Effector memory CD4-positive, alpha-beta T cell (primary cell): ENCODE measurements at places on chromosomes 7 and 10.

GRCh38 chr7:117135553-117135891 lies 182.2 kb downstream of the ST7 start:
- H3K27me3 ChIP-seq: no peaks in the 10 kb centered on the region
- H3K4me1 ChIP-seq: no peaks in the 10 kb centered on the region
- no peaks in the 10 kb centered on the region for H3K36me3 ChIP-seq
- no peak overlapping the region for H3K4me3 ChIP-seq
- DNase-seq: no peak
- H3K27ac ChIP-seq: no peak overlapping the region

DNA sequence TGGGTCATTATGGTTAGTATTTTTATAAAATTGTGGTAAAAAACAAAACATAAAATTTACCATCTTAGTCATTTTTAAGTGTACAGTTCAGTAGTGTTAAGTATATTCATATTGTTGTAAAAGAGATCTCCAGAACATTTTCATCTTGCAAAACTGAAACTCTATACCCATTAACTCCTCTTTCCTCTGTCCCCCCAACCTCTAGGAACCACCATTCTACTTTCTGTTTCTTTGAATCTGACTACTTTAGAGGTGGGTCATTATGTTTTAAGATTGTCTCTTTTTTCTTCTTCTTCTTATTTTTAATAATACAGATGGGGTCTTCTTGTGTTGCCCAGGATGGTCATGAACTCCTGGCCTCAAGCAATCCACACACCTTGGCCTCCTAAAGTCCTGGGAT lies 84.1 kb downstream of the DOCK4 start:
- DNase-seq: no peak
- H3K36me3 ChIP-seq: no peaks in the 10 kb centered on the region
- H3K4me3 ChIP-seq: no peak overlapping the region

GRCh38 chr10:91756286-91756685 lies 41.9 kb upstream of the TNKS2 start:
- no peaks in the 10 kb centered on the region for H3K27me3 ChIP-seq
- H3K4me3 ChIP-seq: no peak overlapping the region
- no peak for DNase-seq
- no peak overlapping the region for H3K27ac ChIP-seq
- H3K4me1 ChIP-seq: no peaks in the 10 kb centered on the region
- H3K36me3 ChIP-seq: no peaks in the 10 kb centered on the region

DNA sequence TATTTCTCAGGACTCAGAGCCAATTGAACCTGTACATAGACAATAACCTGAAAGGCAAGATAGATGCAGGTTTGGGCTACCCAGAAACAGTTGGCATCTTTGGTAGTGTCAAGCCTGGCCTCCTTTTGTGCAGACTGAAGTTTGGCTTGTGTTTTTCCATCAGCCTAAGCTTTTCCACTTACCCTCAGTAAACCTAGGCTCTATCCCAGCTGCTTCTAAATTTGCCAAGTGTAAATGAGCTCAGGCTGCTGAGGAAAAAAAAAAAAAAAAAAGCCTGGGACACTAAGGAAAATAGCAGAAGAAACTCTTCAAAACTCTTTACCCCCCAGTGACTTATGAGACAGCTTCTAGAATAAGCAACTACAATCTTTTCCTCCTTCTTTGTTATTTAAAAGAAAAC lies 316.3 kb upstream of the SORCS1 start:
- no peaks in the 10 kb centered on the region for H3K4me1 ChIP-seq
- no peak overlapping the region for H3K4me3 ChIP-seq
- DNase-seq: no peak
- no peaks in the 10 kb centered on the region for H3K36me3 ChIP-seq

DNA sequence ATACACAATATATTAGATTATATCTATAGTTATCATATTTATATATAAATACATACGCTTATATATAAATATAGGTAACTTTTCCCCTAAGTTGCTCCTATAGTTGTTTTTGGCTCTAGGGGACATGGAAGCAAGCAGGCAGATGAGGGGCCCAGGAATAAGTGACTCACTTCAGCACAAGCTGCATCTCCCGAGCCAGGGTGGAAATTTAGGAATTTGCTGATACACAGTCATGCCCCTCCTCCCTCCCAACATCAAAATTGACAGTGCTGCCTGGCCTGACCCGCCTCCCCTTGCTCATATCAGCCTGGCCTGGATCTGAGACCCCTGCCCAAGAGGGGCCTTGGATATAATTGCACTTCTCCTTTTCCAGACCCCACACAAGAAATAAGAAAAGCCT lies 33.8 kb downstream of the MKI67 start:
- no peak for DNase-seq
- H3K27ac ChIP-seq: no peak overlapping the region
- no peaks in the 10 kb centered on the region for H3K36me3 ChIP-seq
- H3K4me3 ChIP-seq: no peak overlapping the region
- H3K4me1 ChIP-seq: peaks cover 11% of the 10 kb centered on the region
- no peaks in the 10 kb centered on the region for H3K27me3 ChIP-seq

GRCh38 chr7:106887421-106887820 lies 22.3 kb downstream of the PIK3CG start:
- H3K27me3 ChIP-seq: no peaks in the 10 kb centered on the region
- no peak overlapping the region for H3K4me3 ChIP-seq
- DNase-seq: no peak
- peaks cover 89% of the 10 kb centered on the region for H3K36me3 ChIP-seq

GRCh38 chr7:148403466-148403993 lies 187.0 kb upstream of the C7orf33 start:
- no peaks in the 10 kb centered on the region for H3K4me1 ChIP-seq
- H3K36me3 ChIP-seq: no peaks in the 10 kb centered on the region
- no peak for DNase-seq
- H3K27me3 ChIP-seq: peaks cover 5% of the 10 kb centered on the region

DNA sequence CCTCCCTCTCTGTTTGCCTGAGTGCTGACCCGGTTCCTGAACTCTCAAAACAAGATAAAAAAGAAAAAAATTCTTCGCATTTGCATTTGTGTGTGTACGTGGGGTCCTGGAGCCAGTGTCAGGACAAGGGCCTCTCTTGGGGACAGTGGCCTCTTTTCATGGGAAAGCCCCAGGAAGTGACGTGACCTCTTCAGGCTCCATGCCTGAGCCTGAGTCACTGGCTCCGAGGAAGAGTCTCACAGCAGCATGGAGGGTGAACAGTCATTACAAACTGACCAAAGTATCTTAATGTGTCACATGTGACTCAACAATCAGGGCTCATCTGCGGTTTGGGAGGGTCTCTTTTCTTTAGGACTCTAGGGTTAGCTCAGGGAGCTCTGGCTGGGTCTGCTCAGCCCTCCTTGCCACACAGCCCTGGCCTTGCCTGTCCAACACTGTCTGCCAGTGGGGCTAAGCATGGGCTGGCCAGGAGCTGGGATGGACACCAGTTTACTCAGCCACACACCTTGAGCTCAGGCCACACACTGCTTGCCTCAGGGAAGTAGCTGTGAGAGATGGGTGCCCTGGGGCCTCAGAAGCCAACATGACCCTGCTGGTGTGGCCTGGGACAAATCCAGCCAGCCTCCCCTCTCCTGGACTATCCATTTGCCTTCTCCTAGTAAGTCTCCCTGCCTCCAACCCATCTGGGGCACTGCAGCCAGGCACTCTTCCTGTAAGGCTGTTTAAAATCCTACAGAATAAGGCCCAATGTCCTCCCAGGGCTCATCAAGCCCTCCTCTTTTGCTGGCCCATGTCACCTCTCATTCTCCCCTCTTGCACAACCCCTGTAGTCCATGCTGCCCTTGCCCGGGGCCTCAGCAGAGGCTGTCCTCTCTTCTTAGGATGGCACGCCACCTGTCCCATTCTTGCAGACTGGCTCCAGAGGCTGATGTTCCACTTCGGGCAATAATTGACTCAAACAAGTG lies 10.5 kb downstream of the TMEM273 start:
- no peaks in the 10 kb centered on the region for H3K27me3 ChIP-seq
- H3K27ac ChIP-seq: peak overlapping the region; percentile 46
- H3K4me3 ChIP-seq: no peak overlapping the region
- H3K4me1 ChIP-seq: peaks cover 15% of the 10 kb centered on the region
- H3K36me3 ChIP-seq: no peaks in the 10 kb centered on the region

DNA sequence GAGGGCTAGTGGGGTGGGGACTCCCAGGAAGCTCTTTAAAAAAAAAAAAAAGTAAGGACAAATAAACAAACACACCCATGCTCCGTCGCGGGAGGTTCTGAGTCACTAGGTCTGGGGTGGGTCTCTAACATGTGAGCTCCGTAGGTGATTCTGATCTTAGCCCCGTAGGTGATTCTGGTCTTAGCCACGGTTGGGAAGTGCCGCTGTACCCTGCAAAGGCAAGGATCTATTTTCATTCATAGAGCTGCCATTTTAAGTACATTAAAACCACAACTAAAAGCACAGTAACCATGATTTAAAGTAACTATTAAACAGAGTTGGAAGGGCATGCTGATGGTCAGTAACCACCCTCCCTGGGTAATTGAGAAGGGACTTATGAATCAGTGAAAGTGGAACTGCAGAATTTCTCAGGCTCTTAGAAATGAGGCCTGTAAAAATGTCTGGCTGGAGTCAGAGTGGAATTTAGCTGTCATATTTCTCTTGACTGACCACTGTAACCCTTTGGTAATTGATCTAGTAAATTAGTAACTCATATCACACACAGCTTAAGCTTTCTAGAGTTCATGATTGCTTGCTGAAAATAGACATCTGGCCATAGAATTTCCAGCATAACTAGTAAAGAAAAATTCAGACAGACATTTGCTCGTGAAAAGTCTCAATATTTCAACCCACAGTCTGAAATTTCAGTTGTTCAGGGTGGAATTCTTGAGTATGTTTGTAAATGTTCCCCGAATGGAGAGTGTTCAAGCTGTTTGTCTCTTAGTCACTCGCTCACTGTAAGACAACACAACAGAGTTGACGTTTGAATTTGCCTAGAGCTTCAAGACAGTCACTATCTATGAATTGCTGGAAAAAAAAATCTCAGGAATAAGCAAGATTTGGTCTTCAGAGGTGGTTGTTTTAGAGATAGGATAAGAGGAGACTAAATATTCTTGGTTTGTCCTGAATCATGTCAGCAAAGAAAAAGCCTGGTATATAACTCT lies 34.2 kb upstream of the TCF7L2 start:
- no peak for DNase-seq
- no peaks in the 10 kb centered on the region for H3K4me1 ChIP-seq
- H3K27me3 ChIP-seq: no peaks in the 10 kb centered on the region
- H3K36me3 ChIP-seq: no peaks in the 10 kb centered on the region

DNA sequence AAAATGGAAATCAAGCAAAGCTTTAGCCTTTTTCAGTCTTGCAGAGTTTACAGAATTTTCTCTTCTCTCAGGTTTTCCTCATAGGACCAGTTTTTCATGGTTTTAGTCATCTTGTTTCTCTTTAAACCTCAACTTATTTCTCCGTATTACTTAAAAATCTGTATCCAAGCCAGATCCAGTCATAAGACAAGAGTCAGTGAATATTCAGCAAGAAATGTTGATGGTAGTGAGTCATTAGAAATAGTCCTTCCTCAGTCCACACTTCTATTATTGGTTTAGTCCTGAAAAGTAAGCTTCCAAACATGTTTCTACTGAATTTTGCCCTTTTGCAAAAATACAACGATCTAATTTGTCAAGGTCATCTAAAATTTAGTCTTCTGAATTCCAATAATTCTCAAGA lies 107.0 kb downstream of the VIM start:
- H3K36me3 ChIP-seq: no peaks in the 10 kb centered on the region
- no peaks in the 10 kb centered on the region for H3K27me3 ChIP-seq
- no peak for DNase-seq
- H3K4me1 ChIP-seq: no peaks in the 10 kb centered on the region

GRCh38 chr10:26437637-26438461 lies at the start of gene APBB1IP:
TSS of gene APBB1IP (plus strand) at chr10:26438341. CDS start at chr10:26492327, 53,986 bp downstream.
- H3K27me3 ChIP-seq: no peaks in the 10 kb centered on the region
- H3K4me1 ChIP-seq: peaks cover 39% of the 10 kb centered on the region
- no peak for DNase-seq
- H3K4me3 ChIP-seq: peak within 1 kb of the TSS; percentile 88
- peak within 1 kb of the TSS; percentile 90 for H3K27ac ChIP-seq

DNA sequence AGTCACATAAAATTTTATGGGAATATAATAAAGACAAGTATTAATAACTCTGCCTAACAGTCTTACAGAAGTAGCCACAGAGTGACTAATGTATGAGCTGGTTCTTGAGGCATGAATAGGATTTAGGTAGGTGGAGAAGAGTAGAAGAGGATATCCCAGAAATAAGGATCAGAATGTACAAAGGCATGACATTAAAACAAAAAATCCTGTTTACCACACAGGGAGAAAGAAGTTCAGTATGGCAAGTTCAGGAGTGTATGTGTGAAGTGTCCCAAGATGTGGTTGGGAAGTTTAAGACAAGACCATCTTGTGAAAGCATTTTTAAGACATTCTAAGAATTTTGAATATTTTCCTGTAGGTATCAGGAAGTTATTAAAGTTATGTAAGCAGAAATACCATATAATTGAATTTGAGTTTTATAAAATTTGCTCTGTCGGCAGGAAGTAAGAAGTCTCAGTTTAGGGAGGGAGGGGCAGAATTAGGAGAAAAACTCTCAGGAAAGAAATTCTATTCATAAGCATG lies 64.7 kb upstream of the CAV2 start:
- H3K36me3 ChIP-seq: no peaks in the 10 kb centered on the region
- no peak overlapping the region for H3K4me3 ChIP-seq
- H3K4me1 ChIP-seq: no peaks in the 10 kb centered on the region
- no peaks in the 10 kb centered on the region for H3K27me3 ChIP-seq

DNA sequence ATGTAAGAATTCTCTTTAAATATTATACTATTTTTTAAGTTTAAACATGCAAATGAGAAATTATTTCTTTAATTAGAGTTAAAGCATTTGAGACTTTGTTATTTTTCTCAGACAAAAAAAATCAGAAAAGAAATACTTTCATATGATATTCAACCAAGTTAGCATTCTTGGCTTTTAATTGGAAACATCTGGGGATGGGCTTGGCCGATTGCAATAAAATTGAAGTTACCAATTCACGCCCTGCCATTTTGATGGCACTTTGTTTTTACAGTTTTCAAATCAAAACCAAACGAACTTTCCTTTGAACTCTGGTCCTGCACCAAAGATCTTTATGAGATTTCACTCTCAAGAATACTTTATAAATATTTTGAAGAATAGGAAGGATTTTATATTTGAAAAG lies 127.7 kb downstream of the ATE1 start:
- no peak overlapping the region for H3K4me3 ChIP-seq
- no peak for DNase-seq
- no peaks in the 10 kb centered on the region for H3K36me3 ChIP-seq
- no peaks in the 10 kb centered on the region for H3K4me1 ChIP-seq
- H3K27ac ChIP-seq: no peak overlapping the region

- no peaks in the 10 kb centered on the region for H3K27me3 ChIP-seq
- H3K36me3 ChIP-seq: no peaks in the 10 kb centered on the region
- no peak overlapping the region for H3K4me3 ChIP-seq
- no peak for DNase-seq
- H3K27ac ChIP-seq: no peak overlapping the region
These were observed 15.2 kb upstream of the FBXW4 start for GRCh38 chr10:101710059-101710695.

GRCh38 chr7:40199076-40199802 lies 64.4 kb downstream of the SUGCT start:
- H3K27ac ChIP-seq: no peak overlapping the region
- H3K36me3 ChIP-seq: no peaks in the 10 kb centered on the region

GRCh38 chr10:79473496-79474095 lies 28.2 kb upstream of the ZCCHC24 start:
- no peaks in the 10 kb centered on the region for H3K36me3 ChIP-seq
- H3K4me1 ChIP-seq: no peaks in the 10 kb centered on the region
- no peak for DNase-seq
- no peak overlapping the region for H3K4me3 ChIP-seq
- no peaks in the 10 kb centered on the region for H3K27me3 ChIP-seq
- H3K27ac ChIP-seq: no peak overlapping the region
